ENCODE measurements at places on chromosomes 4 and X.

GRCh38 chrX:21960569-21961541, 20.3 kb downstream of the SMS start:
- no peak for DNase-seq

DNA sequence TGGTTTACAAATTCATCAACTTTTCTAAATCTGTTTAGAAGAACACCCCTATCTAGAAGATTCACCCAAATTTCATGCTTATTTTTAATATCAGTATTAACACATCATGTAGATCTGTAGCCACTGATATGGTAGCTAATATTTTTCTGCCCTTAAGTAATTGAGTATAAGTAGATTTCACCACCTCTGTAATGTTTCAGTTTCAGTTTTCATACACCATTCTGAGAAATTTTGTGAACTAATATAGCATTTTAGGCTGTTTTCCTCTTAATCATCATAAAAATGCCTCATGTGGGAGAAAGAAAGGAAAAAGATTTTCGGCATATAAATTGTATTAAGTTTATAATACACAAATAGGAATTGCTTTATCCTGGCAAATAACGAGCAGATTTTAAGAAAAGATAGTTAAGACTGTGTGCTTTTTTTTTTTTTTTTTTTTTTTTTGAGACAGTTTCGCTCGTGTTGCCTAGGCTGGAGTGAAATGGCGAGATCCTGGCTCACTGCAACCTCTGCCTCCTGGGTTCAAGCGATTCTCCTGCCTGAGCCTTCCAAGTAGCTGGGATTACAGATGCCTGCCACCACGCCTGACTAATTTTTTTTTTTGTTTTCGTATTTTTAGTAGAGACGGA, 21.4 kb upstream of the RBPJ start:
- no peak for DNase-seq

DNA sequence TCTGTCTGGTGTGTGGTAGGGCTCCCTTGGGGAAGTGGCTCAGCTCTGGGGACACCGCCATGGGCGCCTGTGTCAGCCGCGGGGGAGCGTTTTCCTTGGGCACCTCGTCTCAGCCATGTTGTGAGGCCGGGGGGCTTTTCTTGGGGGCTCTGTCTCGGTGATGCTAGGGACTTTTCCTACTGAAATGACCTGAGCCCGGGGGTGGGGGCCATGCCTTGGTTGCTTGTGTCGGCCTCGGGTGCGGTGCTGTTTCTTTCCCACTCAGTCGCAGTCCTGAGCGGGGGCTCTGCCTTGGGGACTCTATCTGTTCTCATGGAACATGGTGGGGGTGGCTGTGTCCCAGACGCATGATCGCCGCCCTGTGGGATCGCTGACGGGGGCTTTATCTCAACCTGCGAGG, 356 bp downstream of the CT45A1 start:
- no peak for DNase-seq

DNA sequence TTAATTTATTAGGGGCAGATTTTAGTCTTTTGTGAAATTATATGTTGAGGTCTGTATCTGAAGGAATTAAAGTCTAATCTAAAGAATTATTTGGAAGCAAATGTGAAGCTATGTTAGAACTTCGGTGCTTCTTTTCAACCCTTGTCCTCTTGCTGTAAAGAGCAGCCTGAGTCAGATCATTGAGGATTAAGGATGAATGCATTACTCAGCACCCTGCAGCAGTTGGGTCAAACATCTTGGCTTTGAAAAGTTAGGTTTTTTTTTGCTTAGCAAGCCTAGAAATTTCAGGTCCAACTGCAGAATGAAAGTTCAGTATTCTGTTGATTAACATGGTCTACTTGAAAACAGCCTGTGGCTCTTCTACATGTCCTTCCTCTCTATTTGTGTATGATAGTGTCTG, 57.6 kb downstream of the SLC4A4 start:
- no peak for DNase-seq

- no peak for DNase-seq
These were observed at the start of gene STK32B for GRCh38 chr4:5051278-5052203. Gene STK32B (plus strand): TSS chr4:5051480.

DNA sequence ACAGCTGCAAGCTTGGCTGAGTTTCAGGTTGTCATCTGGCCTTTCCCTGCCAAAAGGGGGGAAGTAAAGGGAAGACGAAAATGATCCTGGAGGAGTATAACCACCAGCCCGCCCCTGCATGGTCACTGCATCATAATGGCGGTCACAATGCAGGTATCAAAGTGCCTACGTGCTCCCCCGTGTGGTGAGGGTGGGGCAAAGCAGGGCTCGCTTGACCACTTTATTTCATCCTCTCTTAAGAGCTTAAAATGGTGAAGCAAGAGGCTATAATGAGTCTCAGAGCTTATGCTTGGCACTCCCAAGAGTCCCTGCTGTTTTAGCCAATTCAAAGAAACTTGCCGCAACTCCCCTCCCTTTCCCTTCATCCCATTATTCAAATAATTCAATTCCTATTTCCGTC, 105.6 kb downstream of the APOOL start:
- DNase-seq: no peak

DNA sequence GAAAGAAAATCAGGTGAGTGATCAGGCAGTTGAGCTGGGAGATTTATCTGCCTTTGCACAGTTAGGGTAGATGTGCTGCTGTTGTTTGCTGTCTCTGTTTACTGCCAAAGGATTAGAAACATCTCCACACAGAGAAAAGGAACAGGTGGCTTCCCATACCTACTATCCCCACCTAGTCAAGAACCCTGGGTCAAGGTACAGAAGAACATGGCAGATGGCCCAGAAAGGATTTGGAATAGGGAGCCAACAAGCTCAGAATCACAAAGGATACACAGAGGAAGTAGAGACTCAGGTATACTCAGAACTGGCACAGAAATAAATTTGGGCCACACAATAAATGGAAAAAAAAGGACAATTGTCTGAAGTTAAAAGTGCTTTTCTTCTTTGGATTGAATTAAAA, 64.3 kb downstream of the TIGD2 start:
- DNase-seq: no peak

Data from substantia nigra (tissue), 51 donors.